Small intestine (tissue), 16 donors: ENCODE measurements at places on chromosomes 6 and 20. TPM values are rescaled to one million over a fixed set of nuclear protein-coding genes. Genes with fewer than 3 reads are reported as not detected.

Gene C6orf52
- 1.6 TPM for polyA plus RNA-seq

Gene RAMACL
- not detected for polyA plus RNA-seq

Gene TFAP2D
- not detected for polyA plus RNA-seq

Gene TENT5A
- 6.0 TPM for polyA plus RNA-seq

Gene CST4
- polyA plus RNA-seq, result not detected

Gene GSTA2
- 88.6 TPM for polyA plus RNA-seq

Gene OVOL2
- 23.3 TPM for polyA plus RNA-seq

GRCh38 chr20:46621492-46621891 is 29.8 kb downstream of the SLC13A3 start:
- no peaks in the 10 kb centered on the region for H3K27me3 ChIP-seq
- H3K36me3 ChIP-seq, result no peaks in the 10 kb centered on the region
- DNase-seq, result no peak
- no peak overlapping the region for H3K4me3 ChIP-seq
- no peak overlapping the region for H3K27ac ChIP-seq
- no peaks in the 10 kb centered on the region for H3K4me1 ChIP-seq

- no peaks in the 10 kb centered on the region for H3K4me1 ChIP-seq
- H3K36me3 ChIP-seq, result no peaks in the 10 kb centered on the region
- no peak overlapping the region for H3K4me3 ChIP-seq
- no peak for DNase-seq
- H3K27ac ChIP-seq, result peak overlapping the region; percentile 92
Measured at GRCh38 chr6:26032340-26033084, 54.7 kb upstream of the HFE start.

GRCh38 chr6:46473881-46474280 is 17.4 kb downstream of the RCAN2 start:
- H3K4me1 ChIP-seq, result no peaks in the 10 kb centered on the region
- no peak for DNase-seq
- no peak overlapping the region for H3K27ac ChIP-seq
- H3K36me3 ChIP-seq, result no peaks in the 10 kb centered on the region
- no peak overlapping the region for H3K4me3 ChIP-seq

- DNase-seq, result no peak
- no peak overlapping the region for H3K27ac ChIP-seq
- peaks cover 7% of the 10 kb centered on the region for H3K4me1 ChIP-seq
- H3K27me3 ChIP-seq, result no peaks in the 10 kb centered on the region
- H3K4me3 ChIP-seq, result no peak overlapping the region
Measured at GRCh38 chr20:33567949-33568348, 78.1 kb downstream of the CBFA2T2 start.

GRCh38 chr6:99184696-99185095 is 164.8 kb downstream of the FAXC start:
- H3K4me1 ChIP-seq, result no peaks in the 10 kb centered on the region
- H3K36me3 ChIP-seq, result no peaks in the 10 kb centered on the region
- H3K4me3 ChIP-seq, result no peak overlapping the region
- H3K27ac ChIP-seq, result no peak overlapping the region
- no peaks in the 10 kb centered on the region for H3K27me3 ChIP-seq

GRCh38 chr6:3867641-3868502 is 18.7 kb downstream of the FAM50B start:
- no peaks in the 10 kb centered on the region for H3K36me3 ChIP-seq
- H3K4me1 ChIP-seq, result peaks cover 8% of the 10 kb centered on the region
- H3K4me3 ChIP-seq, result no peak overlapping the region
- DNase-seq, result no peak
- no peak overlapping the region for H3K27ac ChIP-seq

DNA sequence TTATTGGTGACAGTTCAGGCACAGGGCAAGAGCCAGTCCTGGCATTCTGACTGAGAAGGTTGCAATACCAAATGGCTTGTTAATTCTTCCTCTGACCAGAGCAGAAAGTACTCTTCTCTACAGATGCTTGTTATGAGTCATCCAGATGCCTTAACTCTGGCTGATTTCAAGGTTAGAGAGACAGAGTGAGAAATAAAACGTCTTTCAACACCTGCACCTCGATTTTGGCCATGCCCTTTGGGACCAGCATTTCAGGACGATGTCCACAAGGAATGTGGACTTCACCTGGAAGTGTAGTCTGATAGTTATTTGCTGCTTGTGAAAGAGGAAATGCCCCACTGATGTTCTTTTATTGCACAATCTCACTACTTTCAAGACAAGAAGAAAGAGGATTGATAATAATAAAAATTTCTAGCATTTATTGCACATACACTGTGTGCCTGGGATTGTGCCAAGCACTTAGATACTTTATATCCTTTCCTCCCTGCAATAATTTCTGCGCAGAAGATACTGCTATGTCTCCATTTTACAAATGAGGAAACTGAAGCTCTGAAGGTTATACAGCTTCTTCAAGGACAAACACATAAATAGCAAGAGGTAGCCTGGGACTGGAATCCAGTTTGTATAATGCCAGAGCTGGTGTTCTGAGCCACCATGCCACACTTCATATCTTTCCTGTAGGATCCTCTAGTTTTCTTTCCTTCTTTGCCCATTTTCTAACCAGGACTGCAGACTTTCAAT is 33.5 kb upstream of the MCM3 start:
- peak overlapping the region; percentile 65 for H3K27ac ChIP-seq
- H3K4me3 ChIP-seq, result no peak overlapping the region
- no peaks in the 10 kb centered on the region for H3K27me3 ChIP-seq
- peaks cover 1% of the 10 kb centered on the region for H3K4me1 ChIP-seq
- peak; percentile 84 for DNase-seq

DNA sequence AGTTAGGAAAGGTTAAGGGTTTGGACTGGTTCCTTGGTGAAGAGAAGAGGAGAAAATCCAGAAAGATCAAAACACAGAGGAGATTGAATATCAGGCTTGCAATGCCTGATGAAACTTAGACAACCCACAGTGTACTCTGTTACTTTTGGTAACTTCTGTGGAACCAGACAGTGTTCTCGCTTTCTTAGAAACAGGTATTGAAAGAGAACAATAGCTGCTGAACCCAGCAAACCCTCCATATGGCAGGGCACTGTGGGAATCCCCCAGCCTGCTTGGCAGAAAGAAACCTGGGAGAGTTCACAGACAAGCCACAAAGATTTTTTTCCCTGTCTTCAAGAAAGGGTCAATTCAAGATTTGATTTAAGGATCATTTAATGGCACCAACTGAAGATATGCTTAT is 342.8 kb downstream of the FOXA2 start:
- no peaks in the 10 kb centered on the region for H3K27me3 ChIP-seq
- no peak for DNase-seq
- H3K27ac ChIP-seq, result no peak overlapping the region
- H3K4me1 ChIP-seq, result no peaks in the 10 kb centered on the region
- H3K36me3 ChIP-seq, result no peaks in the 10 kb centered on the region
- H3K4me3 ChIP-seq, result no peak overlapping the region

DNA sequence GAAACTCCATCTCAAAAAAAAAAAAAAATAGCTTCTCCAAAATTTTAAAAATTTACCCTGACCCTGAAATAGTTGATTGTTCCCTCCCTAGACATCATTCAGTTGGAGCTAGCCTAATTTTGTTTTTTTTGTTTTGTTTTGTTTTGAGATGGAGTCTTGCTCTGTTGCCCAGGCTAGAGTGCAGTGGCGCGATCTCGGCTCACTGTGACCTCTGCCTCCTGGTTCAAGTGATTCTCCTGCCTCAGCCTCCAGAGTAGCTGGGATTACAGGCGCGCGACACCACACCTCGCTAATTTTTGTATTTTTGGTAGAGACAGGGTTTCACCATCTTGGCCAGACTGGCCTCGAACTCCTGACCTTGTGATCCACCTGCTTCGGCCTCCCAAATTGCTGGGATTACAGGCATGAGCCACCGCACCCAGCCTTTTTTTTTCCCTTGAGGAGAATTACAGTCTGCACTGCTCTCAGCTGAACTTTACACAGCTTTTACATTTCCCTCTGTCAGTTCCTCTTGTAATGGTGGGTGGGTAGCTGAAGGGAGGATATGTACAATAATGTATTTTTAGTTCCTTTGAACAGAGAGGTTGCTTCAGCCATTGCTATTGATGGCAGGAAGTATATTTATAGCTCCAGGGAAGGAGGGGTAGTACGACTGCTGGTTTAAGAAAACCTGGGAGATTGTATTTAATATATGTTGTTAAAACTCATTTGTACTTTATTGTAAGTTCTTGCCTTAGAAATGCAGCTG is 27.7 kb downstream of the PTPRA start:
- H3K27me3 ChIP-seq, result no peaks in the 10 kb centered on the region
- H3K4me1 ChIP-seq, result no peaks in the 10 kb centered on the region
- H3K4me3 ChIP-seq, result no peak overlapping the region
- H3K36me3 ChIP-seq, result peaks cover 3% of the 10 kb centered on the region
- DNase-seq, result no peak
- no peak overlapping the region for H3K27ac ChIP-seq

DNA sequence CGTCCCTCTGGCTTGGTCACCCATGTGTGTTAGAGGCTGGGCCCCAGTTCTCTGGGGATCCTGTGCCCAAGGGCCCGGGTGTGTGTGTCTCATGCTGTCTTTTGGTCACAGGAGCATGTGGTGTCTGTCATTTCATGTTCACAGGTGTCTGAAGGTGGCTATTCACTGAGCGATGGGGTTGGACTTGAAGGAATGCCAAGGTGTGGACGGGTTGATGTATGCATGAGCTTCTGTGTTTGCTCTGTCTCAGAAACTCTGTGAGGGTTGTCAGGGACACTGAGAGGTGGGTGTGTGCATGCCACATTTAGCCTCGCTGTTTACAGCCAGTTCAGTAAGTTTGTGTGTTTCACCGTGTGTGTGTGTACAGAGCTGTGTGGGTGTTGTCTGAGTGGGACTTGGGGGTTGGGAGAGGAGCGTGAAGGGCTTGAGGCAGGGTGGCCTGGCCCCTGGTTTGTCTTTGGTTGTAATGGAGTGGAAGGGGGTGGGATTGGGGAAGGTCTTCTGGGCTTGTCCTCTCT is 1.2 kb downstream of the DDR1 start:
- peaks cover 37% of the 10 kb centered on the region for H3K4me1 ChIP-seq
- H3K27me3 ChIP-seq, result no peaks in the 10 kb centered on the region
- peaks cover 9% of the 10 kb centered on the region for H3K36me3 ChIP-seq
- H3K27ac ChIP-seq, result peak overlapping the region; percentile 94

GRCh38 chr20:555976-556385 is 12.4 kb upstream of the CSNK2A1 start:
- no peak overlapping the region for H3K4me3 ChIP-seq
- H3K36me3 ChIP-seq, result no peaks in the 10 kb centered on the region
- DNase-seq, result peak; percentile 87
- no peak overlapping the region for H3K27ac ChIP-seq
- H3K4me1 ChIP-seq, result no peaks in the 10 kb centered on the region

GRCh38 chr6:151131324-151132007 is 108.3 kb upstream of the AKAP12 start:
- no peaks in the 10 kb centered on the region for H3K27me3 ChIP-seq
- no peak overlapping the region for H3K27ac ChIP-seq
- H3K36me3 ChIP-seq, result no peaks in the 10 kb centered on the region
- no peak overlapping the region for H3K4me3 ChIP-seq
- H3K4me1 ChIP-seq, result peaks cover under 1% of the 10 kb centered on the region

DNA sequence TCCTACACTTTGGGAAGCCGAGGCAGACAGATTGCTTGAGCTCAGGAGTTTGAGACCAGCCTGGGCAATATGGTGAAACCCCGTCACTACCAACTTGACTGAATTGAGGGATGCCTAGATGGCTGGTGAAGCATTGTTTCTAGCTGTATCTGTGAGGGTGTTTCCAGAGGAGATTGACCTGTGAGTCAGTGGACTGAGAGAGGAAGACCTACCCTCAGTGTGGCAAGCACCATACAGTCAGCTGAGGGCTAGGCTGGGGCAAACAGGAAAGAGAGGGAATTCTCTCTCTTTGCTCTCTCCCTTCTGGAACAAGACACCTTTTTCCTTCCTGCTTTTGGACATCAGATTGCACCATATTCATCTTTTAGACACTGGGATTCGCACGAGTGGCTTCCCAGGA is 3.7 kb upstream of the ZUP1 start:
- no peaks in the 10 kb centered on the region for H3K36me3 ChIP-seq
- H3K27me3 ChIP-seq, result no peaks in the 10 kb centered on the region
- no peak overlapping the region for H3K4me3 ChIP-seq
- no peak overlapping the region for H3K27ac ChIP-seq
- DNase-seq, result no peak
- H3K4me1 ChIP-seq, result no peaks in the 10 kb centered on the region

DNA sequence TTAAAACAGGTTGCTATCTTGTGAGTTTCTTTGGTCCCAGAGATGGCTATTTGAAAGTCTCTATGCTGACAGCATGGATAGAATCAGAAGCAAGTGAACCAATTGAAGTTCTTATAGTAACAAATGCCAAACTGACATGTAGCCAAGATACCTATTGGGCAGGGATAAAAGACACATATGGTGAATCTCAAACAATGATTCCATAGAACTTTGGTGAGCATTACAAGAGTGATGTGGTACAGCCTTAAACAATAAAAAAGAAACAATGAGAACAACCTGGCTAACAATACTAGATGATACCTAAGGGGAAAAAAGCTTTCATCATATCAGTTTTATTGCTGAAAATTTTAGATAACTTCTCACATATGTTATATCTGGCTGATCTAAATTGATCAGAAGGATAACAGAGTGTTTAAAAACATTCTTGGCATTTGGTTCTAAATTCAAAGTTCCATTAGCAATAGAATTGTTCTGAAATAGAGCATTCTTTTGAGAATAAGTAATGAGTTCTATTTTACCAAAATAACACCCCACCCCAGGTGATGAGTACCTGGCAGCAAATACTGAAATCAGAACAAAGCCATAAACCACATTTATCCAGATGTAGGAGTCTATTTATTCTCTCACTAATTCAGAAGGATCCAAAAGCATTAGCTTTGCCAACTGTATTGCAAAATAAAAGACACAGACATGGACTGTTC is 5.8 kb upstream of the HMGCLL1 start:
- H3K27me3 ChIP-seq, result no peaks in the 10 kb centered on the region
- H3K27ac ChIP-seq, result no peak overlapping the region
- no peak for DNase-seq
- H3K4me3 ChIP-seq, result no peak overlapping the region
- H3K4me1 ChIP-seq, result no peaks in the 10 kb centered on the region

DNA sequence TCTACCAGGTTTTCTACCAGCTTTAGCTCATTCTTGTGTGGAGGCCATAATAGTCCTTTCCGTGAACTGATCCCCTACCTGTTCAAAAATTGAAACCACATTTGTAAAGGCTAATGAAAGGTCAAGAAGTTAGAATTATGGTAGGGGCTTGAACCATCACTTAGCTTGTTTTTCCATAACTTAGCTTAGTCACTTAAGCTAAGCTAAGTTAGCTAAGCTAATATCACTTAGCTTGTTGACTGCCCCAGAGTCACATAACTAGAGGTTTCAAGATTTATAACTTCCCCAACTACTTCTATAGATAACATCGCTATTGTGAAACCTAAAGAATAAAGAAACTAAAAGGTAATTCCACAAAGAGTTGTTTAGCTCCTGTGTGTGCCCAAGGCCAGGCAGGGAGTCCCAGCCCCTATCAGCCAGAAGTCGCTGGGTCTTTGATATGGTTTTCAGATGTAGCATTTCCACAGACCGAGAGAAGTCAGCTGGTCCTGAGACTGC is 131.8 kb downstream of the VEGFA start:
- no peaks in the 10 kb centered on the region for H3K27me3 ChIP-seq
- peak; percentile 52 for DNase-seq
- no peak overlapping the region for H3K4me3 ChIP-seq
